ENCODE measurements at places on chromosomes 6 and 20.
A peak's percentile ranks its signal among the peaks of the same experiment; 100 is the strongest.

- DNase-seq: peak; percentile 26
These were observed 1.0 kb downstream of the MRPS26 start for GRCh38 chr20:3046677-3047462.

GRCh38 chr20:8291200-8291599 is 159.1 kb downstream of the PLCB1 start:
- no peak for DNase-seq

DNA sequence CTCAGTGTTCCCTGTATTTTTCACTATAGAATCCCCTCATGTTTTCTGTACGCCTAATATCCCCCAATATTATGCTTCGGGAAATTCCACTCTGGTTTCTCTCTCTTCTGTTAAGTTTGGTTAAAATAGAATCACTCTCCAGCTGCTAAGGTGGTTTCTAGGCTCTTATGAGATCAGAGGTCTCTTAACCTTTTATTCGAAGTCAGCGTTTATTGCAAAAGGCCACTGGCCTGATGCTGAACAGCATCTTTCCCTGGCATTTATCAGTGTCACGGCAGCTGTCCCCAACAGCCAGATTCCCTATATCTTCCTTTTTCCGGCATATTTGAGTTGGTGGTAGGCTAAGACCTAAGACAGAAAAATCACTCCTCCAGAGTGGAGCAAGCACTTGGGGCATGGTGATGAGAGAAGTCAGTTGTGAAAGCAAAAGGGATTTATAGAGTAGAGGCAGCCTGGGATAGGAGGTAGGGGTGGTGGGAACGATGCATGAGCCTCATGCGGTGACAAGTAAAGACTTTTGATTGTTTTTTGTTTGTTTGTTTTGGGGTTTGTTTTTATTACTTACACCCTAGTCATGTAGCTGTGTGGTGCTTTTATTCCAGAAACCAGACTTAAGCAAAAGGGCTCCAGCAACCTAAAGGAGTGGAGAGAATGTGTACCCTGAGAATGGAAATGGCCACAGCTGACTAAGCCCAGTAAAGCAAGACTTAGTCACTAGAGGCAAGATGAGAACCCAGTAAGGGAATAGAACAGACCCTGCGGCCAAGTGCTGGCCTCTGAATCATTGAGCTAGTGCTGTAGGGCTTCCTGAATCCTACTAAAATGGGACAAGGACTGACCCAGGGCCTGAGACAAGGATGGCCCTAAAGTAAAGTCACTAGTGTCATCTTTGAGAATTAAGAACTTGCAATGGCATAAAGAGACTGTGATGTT is 233.0 kb upstream of the PRND start:
- DNase-seq: no peak

DNA sequence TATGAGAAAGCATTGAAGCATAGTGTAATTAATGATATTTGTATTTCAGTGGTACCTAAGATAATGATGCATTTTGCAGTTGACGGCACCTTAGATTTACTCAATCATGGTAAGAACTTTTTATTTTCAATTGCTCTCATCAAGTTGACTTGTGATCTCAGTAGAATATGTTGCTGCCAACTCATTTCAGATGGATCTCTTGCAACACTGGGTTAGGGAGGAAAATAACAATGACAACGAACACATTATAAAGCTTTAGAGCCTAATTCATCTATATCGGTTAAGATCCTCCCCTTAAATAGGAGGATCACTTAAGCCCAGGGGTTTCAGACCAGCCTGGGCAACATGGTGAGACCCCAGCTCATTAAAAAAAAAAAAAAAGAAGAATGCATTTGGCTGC is 18.0 kb upstream of the TBC1D22B start:
- no peak for DNase-seq

DNA sequence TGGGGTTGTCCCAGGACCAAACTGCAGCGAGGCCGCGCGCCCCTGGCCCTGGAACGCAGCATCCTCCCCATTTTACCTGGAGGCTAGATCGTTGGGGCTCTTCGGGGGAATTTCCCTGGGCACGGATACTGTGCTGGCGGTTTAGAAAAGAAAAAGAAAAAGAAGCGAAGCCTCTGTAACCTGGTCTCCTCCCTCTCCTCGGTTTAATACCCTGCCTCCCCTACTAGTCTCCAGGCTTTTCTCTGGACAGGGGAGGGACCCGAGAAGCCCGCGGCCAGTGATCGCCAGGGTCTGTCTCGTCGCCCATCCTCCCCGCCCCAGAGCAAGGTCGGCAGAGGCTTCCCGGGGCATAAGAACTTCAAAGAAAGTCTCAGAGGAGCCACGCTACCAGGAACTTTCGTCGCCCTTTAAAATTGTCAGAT is 6.1 kb upstream of the LAMP5 start:
- no peak for DNase-seq

DNA sequence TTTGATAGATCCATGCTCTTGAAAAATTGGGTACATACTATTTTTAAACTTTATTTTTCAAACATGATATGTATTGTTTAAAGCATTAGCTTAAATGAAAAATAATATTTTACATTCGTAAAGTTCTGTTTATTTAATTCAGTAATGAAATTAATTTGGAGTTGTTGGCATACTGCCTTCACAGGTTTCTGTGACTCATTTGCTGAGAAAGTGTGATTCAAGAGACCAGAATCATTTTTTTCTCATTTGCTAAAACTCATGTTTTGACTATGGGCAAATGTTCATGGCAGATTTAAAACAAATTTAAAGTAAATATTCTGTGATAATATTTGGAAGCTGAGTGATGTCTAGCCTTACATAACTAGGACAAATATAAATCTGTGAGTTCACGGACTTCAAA is 230.4 kb downstream of the BCKDHB start:
- no peak for DNase-seq

DNA sequence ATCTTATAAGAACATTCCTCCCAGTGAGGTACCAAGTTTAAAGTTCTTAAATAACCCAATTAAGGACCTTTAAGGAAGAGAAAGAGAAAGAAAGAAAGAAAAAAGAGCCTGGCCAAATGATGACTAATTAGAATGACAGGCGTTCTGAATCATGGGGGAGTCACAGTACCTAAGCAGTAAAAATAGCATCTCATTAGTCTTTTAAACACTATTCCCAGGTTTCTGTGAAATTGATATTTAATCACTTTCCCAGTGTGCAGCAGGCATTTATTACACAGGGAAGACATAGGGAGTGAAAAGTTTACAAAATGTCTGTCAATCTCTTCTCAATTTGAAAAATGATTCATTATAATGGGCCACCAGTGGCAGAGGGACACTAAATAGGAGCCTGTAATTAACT is 251.4 kb upstream of the MANEA start:
- DNase-seq: no peak

Data from posterior cingulate gyrus (tissue), 11 donors.